ENCODE measurements at places on chromosomes 5 and 9.
A peak's percentile ranks its signal among the peaks of the same experiment; 100 is the strongest.

- no peak for DNase-seq
Observed at GRCh38 chr5:95958310-95959014, 3.2 kb downstream of the ELL2 start.

- DNase-seq = no peak
Observed at GRCh38 chr9:12441506-12441905, 251.7 kb upstream of the TYRP1 start.

DNA sequence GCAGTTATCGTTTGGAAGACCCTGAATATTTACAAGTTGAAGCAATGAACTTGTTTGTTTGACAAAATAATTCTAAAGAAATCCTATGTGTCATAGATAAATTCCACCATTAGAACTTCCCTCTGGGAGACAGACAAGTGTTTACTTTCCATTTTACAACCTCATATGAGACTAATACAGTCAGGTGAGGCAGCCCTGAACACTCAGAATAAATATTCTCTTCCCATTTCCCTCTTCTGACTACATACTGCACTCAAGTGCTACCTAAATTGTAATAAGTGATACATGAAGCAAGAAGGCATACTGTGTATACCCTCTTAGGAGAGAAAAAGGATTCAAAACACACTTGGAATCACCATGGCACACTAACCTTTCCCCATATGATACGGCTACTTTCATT is 6.8 kb downstream of the RASEF start:
- DNase-seq = no peak

GRCh38 chr5:140806834-140807775 is at the start of gene PCDHA4:
PCDHA4 (plus strand) TSS chr5:140807068.
- DNase-seq = peak; percentile 20

- DNase-seq = peak; percentile 85
Observed at GRCh38 chr5:128498844-128499455, 39.1 kb downstream of the FBN2 start.

DNA sequence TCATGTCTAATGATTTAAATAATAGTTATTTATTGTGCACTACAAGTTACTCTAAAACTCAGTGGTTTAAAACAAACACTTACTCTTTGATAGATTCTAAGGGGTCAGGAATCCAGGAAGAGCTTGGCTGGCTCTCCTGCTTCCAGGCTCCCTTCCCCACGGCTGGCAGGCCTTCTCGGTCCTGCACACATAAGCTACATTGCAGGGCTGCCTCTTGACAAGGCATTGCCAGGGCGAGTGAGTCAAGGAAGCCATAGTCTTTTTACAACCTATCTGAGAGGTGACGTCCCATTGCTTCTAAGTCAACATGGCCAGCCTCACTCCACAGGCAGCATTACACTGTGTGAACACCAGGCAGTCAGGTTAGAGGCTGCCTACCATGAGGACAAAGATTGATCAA is 119.8 kb downstream of the AUH start:
- DNase-seq = no peak

GRCh38 chr5:56565644-56566043 is 249.7 kb upstream of the MAP3K1 start:
- DNase-seq = no peak

GRCh38 chr5:141420855-141421488 is at the start of gene PCDHGA11:
PCDHGA11 (plus strand) TSS chr5:141421051; CDS start chr5:141421228, 177 bp downstream.
- DNase-seq = peak; percentile 37

GRCh38 chr5:5363045-5363444 is 59.4 kb upstream of the ICE1 start:
- no peak for DNase-seq

GRCh38 chr5:75617736-75618352 is 6.6 kb downstream of the ANKDD1B start:
- DNase-seq = peak; percentile 22

DNA sequence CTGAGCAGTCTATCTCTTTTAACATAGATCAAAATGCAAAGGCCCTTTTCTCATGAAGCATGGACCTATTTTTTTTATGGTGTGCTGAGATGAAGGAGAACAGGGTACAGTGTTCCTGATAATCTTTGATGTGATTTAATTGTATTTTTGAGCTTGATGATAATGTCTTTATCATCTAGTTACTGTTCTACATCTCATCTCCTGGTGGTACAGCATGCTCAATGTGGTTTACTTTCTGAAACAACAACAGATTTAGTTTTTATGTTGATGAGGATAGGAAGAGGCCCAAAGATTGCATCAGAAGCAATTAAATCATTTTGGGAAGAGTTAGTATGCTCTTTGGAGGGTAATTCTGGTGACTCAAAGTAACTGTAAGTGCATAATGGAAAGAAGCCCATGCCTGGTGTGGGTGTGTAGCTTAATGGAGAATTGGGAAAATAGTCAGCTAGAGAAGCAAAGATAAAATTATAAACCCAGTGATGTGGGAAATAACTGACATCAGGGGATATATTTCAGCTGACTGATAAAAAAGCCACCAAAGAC is 123.0 kb upstream of the KCNN2 start:
- no peak for DNase-seq

- no peak for DNase-seq
Observed at GRCh38 chr5:126829098-126829497, 52.2 kb downstream of the LMNB1 start.

DNA sequence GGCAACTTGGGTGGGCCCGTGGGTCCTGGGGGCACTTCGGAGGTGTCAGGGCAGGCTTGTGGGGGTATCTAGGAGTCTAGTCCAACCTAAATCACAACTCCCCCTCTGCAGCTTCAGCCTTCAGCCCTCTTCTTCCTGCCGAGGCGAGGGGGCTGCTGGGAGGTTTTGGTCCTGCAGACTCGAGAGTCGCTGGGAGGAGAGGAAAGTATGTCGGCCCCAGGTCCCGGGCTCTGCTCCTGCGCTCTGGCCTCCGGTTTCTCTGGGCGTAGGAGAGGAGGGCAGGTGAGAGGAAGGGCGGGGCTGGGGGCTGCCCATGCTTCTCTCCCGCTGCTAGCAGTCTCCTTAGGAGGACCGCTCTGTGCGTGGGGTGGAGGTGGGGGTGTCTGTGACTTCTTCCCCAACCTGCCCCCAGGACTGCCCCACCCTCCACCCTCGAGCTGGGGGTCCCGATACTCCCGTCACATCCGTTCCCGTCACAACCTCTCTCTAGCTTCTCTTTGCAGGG is 139.8 kb upstream of the COL5A1 start:
- no peak for DNase-seq

DNA sequence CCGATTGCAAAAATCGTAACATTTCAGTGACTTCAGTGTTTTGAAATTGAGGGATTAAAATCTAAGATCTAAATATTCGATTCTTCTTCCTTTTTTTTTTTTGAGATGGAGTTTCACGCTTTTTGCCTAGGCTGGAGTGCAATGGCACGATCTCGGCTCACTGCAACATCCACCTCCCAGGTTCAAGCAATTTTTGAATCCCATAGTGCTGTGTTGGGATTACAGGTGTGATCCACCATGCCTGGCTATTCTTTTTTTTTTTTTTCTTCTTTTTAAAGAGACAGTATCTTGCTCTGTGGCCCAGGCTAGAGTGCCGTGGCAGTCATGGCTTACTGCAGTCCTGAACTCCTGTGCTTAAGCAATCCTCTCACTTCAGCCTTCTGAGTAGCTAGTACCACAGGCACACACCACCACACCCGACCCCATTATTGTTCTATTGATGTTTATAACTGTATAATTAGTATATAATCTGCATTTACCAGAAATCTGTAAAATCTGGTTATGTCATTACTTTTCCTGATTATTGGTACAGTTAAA is 42.7 kb downstream of the NSD1 start:
- DNase-seq = no peak

- DNase-seq = peak; percentile 5
Observed at GRCh38 chr5:43156388-43156787, 35.6 kb upstream of the NIM1K start.

- no peak for DNase-seq
Observed at GRCh38 chr5:103347716-103348423, 89.3 kb downstream of the MACIR start.

DNA sequence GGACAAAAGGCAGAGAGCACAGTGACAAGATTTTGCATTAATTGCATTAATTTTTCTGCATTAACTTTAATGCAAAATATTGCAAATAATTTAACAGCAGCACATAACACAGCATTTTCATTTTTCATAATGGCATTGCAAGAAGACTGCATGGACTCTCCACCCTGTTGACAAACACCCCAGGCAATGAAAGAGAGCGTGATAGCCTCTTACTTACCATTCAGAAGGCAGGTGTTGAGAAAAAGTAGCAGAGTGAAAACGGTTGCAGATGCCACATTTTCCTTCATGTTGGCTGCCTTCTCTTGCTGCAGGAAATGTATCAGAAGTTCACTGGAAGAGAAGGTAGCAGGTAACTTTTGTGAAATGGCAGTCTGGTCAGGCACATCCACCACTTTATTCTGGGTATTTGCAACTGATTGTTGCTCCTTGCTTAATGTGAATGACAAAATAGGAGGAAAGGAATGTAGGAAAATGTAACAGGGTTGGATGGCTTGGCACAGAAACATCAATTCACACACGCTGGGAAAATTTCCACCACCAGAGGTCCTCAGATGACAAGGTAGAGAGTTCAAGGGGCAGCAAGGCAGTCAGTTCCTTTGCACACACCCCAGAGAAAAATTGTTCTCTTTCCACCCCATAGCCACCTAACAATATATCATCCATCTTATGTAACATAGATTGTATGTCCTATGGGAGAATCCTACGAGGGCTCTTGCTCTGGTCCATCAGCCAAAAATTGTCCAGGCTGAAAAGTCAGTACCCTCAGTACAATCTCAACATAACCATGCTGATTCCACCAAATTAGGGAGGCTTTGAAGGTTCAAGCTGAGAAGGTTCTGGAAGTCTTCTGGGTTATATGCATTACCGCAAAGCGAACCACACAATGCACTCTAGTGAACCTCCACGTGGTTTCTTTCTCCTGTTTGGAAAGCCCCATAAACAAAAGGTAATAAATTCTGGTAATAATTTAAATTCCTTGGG is 41.9 kb upstream of the AGXT2 start:
- peak; percentile 79 for DNase-seq

GRCh38 chr9:130114741-130115140 is 57.5 kb upstream of the NCS1 start:
- no peak for DNase-seq

GRCh38 chr5:32559411-32559810 is 25.9 kb upstream of the SUB1 start:
- no peak for DNase-seq

DNA sequence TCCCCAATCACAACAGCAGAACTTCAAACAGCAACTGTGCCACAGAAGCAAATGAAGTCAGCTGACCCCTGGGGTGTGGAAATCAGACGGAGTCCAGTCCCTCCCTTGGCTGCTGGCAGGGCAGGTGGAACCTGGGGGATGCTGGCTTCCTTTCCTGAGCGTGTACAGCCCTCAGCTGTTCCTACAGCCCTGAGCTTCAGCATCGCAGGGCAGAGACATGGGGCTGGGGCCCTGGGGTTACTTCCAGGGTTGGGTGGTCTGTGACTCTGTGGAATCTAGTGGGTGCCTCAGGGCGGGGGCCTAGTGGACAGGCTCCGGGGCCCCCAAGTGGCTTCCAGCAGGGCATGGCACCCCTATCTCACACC is 7.3 kb upstream of the RXRA start:
- no peak for DNase-seq

DNA sequence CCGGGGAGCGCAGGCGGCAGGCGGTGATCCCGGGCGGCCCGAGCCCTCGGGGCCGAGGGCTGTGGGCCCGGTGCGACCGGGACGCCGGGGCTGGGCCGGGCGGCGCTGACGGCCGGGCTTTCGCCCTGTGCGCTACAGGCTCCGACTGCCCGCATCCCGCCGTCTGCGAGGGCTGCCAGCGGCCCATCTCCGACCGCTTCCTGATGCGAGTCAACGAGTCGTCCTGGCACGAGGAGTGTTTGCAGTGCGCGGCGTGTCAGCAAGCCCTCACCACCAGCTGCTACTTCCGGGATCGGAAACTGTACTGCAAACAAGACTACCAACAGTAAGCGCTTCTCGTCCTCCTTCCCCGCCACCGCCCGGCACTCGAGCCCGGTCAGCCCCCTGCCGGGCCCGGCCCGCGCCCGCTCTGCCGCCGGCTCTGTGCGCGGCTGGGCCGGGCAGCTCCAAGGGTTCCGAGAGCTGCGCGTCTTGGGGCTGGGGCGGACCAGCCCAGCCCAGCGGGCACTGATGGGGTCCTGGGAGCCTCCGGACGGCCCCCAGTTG is 1.6 kb downstream of the LMX1B start:
- DNase-seq = peak; percentile 67

- DNase-seq = peak; percentile 76
Observed at GRCh38 chr9:69173891-69174615, at the start of gene TJP2. TJP2 (plus strand) TSS chr9:69174277; CDS start chr9:69174373, 96 bp downstream.

DNA sequence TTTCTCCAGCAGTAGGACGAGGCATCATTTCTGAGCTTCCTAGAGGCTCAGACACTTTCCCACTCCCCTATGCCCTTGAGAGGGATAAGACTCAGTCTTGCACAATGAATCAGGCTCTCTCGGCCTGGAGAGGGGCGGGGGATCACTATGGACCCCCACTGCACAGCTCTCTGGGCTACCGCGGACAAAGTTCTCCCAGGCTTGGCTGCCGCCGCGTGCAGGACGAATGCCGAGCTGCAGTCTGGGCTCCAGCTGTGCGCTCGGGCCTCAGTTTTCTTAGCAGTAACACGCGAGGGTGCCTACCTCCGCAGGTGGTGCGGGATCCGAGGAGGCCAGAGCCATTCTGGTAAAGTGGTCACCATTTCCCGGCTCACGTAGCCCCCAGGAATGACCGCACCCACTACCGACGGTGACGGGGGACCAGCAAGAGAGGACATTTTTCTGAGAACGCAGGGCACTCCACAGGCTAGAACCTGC is 3.4 kb upstream of the MYORG start:
- DNase-seq = no peak

GRCh38 chr9:29981013-29981412 is 2403.4 kb upstream of the ACO1 start:
- no peak for DNase-seq

GRCh38 chr5:13994621-13995253 is 50.2 kb upstream of the DNAH5 start:
- DNase-seq = peak; percentile 33

DNA sequence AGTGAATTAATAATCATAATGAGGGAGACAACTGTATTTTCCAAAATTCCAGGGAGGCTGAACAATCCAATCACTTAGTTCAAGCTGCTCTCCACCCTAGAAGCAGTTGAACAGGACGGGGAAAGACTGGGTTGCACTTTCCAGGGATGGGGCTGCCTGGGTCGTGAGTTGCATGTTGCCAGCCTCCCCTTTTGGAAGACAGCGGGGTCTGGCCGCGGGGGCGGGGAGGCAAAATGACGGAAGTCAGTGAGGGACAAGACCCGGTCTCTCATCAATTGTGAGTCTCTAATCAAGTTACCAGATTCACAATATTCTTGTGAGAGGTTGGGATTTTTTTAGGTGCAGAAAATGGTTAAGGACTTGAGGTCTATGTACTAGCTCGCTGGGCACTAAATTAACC is 484.1 kb downstream of the ZSWIM6 start:
- DNase-seq = no peak

- no peak for DNase-seq
Observed at GRCh38 chr9:113042884-113043657, 13.5 kb downstream of the ZFP37 start.

DNA sequence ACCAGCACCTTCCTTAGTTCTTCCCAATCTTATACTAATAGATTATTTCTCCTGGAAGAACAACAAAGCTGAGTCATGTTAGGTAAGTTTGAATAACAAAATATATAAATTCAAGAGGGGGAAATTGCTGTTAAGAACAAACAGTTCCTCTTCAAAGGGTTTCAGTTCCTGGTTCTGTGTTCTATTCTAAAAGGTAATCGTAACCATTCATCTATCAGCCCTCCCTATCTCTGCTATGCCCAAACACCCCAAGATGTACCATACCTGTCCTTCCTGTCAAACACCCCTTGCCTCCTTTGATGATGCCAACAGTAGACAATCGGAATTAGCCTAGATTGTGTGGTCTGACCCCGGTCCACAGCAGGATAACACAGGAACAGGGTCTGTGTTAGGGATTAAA is 4.2 kb upstream of the RNF180 start:
- no peak for DNase-seq

- no peak for DNase-seq
Observed at GRCh38 chr5:92640340-92640739, 940.7 kb downstream of the NR2F1-AS1 start.

Data from tongue (tissue), 3 donors.